ENCODE measurements at places on chromosomes 11 and 22.

DNA sequence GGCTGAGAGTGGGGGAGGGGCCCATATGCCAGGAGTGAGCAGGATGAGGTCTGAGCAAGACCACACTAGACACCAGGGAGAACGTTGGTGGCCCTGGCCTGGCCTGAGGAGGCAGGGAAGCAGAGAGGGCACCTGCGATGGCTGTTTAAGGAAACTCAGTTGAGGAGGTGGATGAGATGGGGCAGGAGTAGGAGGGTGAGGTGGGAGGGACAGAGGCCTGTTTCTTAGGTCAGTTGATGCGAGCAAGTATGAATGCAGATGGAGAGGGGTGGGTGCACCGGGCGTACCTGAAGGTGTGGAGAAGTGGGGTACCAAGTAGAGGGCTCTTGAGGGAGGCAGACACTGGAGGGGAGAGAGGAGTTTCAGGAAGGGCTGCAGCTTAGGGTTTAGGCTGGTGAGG is 10.6 kb upstream of the MPPED1 start:
- DNase-seq: no peak

DNA sequence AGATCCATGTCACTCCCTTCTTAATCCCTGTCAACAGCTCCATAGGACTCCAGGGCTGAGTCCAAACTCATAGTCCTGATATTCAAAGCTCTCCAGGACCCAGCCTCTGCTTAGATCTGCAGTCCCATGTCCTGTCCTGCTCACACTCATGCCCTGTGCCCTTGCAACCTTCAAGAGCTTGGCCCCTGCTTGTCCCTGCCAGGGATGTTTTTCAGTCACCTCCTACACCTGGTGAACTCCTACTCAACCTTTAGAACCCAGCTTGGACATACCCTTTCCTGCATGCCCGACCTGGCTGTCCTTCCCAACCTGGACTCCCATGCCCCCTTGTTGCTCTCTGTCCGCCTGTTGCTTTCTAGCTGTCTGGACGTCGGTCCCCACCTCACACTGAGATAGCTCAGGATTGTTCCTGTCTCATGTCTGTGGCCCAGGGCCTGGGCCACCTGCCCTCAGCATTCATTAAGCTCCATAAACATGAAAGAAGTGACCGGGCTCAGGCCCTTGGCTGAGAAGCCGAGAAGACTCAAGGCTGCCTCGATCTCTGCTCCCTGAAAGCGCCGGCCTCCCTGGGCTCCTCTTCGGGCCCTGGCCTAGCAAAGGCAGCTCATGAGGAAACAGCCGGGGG is 48.8 kb upstream of the RTL6 start:
- no peak for DNase-seq

GRCh38 chr11:110161061-110161460 is 67.9 kb downstream of the ZC3H12C start:
- no peak for DNase-seq

DNA sequence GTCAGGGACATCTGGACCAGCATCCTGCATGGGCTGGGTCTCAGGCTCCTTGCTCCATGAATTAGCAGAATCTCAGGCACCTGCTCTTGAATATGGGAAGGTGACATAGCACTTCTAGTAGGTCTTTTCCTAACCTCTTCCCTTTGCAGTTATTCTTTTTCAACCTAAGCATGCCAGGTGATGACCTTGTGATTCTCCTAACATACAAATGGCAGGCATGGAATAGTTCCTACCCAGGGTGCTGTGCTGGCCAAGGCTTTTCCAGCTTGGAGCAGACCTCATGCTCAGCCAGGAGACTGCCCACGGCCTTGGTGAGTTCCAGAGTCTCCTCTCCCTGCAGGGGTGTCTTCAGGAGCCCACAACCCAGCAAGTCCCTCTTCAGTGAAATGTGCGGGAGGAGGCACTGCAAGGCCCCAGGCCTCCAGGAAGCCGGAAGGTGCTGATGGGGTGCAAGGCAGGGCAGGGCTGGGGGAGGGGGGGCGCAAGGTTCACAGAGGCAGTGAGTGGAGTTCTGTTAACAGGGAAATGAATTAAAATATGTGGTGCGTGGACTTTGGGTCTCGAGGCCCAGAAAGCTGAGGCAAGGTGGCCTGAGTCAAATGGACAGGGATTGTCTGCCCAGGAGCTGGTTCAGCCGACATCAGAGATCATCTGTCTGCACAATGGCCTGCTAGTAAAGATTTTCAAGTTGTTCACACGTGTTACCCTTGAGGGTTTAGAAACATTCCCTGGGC is 75.9 kb upstream of the SEPTIN5 start:
- no peak for DNase-seq

- no peak for DNase-seq
Observed at GRCh38 chr22:48888466-48889208, 939.0 kb downstream of the BRD1 start.

GRCh38 chr11:6646918-6647679 is 8.5 kb downstream of the DCHS1 start:
- DNase-seq: no peak

All from NCI-H1417 treated with DMSO at 0.1 percent for 48 hours (cell line).